Stomach (tissue), 19 donors: ENCODE measurements at places on chromosomes 6 and 20.

- peak; percentile 56 for DNase-seq
Observed at GRCh38 chr20:35344354-35344837, 52.2 kb upstream of the FAM83C start.

DNA sequence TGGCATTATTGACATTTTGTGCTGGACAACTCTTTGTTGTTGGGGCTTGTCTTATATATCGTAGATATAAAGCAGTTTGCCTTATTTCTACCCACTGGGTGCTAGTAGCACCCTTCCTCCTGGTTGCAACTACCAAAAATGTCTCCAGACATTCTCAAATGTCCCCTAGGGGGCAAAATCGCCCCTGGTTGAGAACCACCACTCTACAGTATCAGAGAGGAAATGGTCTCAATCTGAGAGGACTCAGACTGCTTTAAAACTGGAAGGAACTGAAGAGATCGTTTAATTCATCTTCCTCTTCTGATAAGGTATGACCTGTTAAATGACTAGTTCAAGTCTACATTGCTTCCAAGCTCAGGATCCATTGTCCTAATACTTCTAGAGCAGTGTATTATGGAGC lies 14.9 kb downstream of the SH3BGRL2 start:
- no peak for DNase-seq

DNA sequence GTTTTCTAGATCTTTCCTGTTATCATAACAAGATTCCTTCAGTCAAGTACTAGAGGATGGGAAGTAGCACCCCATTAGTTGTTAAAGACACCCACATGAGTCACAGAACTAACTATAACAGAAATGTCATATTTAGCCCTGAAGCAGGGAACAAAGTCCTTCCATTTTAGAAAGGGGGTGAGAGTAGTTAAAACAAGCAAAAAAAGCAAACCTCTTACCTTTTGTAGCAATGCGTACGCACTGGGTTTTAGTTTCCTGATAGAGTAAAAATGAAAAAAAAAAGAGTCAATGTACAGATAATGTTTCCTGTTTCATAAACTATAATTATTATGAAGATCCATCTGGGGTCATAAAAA lies 163.7 kb upstream of the THEMIS start:
- DNase-seq: no peak

DNA sequence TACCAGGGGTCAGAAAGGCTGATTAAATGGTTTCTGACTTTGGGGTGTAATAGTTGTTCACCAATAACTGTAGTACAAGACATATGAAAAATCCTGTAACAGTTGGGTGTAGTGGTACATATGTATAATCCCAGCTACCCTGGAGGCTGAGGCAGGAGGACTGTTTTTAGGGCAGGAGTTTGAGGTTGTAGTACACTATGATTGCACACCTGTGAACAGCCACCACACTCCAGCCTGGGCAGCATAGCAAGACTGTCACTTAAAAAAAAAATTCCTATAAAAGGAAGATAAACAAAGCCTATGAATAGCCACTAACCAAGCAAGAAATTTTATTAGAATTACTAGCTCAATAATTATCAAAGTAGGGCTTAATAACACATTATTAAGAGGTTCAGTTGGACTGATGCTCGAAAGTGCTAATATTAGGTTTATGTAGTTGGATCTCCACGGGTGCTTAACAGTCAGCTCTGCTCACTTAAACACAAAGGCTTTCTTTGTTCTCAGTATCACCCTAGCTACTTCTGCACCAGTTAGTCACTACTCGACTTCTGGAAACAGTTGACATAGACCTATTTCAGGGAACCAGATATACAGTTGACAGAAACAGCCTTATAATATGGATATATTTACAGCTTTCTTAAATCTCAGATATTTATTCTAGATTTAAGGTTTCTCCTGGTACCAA lies 113.0 kb downstream of the MTFR2 start:
- DNase-seq: no peak

DNA sequence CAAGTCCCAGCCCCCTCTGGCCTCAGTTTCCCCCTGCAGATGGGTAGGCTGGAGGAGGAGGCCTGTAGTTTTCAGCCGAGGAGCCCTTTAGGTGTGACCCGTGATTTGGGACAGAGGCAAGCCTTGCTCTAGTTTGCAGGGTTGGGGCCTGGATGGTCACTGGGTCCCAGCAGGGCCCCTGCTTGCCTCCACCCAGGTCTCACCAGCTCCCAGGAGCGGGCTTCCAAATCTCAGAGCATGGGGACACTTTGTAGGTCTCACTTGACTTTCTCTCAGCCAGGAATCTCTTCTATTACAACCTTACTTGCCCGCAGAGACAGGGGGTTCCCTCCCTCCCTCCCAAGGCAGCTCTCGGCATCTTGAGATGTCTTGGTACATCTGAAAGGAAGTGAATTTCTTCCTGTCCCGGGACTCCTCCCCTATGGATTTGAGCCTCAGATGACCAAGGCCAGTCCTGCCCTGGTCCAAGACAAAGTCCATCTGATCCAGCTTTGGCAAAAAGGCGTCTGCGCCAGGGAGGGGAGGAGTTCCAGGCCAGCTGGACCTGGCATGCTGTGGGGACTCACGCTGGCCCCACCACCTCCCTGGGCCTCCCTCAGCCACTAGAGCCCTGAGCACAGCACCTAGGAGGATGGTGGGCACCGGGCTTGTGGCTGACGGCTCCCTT lies 47.4 kb downstream of the SRC start:
- DNase-seq: peak; percentile 17

DNA sequence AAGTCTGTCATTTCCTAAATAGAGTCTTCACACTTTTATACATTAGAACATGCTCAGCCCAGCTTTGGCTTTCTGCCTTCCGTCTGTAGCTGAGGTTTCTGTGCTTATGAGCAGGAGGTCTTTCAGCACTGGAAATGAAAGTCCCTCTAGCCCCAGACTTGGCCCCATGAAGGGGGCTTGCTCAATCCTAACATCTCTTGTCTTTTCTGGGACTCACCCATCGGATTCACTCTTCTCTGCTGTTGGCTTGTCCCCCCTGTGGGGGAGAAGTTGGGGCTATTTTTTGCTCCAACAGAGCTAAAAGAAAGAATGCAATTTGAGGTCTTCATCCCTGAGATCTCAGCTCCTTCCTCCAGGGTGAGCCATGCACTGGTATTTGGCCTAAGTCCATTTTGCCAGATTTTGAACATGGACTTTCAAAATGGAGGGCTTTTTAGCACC lies 177.7 kb downstream of the MRPL14 start:
- DNase-seq: no peak

DNA sequence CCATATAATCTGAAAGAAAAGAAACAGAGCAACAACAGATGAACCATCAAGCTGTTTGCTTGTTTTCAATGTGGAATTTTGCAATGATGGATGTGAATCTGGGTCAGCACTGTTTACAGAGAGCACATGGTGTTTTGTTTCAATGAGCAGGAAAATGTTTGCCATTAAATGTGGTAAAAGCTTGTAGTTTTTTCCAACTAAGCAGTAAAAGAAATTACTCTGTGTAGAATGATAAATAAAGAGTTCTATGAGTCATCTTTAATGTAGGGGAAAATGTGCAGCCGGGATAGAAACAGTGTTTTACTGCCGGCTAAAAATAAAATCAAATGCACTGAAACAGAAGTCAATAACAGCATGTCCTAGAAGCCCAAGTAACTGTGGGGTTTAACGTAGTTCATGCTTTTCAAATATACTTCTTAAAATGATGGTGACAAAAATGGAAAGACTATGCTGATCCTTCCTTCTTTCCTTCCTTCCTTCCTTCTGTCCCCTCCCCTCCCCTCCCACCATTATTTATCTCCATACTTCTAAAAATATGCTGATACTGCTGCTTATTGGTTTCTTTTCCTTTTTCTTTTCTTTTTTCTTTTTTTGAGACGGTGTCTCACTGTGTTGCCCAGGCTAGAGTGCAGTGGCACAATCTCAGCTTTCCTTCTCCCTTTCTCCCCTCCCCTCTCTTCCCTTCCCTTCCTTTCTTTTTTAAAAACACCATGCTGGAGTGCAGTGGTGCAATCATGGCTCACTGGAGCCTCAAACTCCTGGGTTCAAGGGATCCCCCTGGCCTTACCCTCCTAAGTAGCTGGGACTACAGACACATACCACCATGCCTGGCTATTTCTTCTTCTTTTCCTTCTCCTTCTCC lies 6.3 kb upstream of the NAA20 start:
- no peak for DNase-seq

GRCh38 chr6:157305670-157306653 lies 17.4 kb downstream of the TMEM242 start:
- DNase-seq: no peak

DNA sequence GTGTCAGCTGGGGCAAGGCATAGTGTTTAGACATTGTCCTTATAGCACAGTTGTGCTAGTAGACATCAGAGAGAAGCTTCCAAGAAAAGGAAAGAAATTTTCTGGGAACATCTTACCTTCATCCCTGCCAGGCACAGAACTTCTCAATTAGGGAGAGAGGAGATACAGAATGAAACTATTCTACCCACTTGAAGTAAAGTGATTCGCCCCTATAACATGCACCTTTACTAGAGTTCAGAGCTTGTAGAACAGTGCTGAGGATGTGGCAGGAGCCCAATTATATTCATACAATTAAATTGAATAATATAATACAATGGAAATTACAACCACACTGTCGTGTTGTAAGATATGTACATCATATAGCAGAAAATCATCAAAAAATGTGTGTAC lies 1063.9 kb upstream of the CITED2 start:
- DNase-seq: no peak

GRCh38 chr6:71383901-71384489 lies 95.4 kb downstream of the OGFRL1 start:
- no peak for DNase-seq

DNA sequence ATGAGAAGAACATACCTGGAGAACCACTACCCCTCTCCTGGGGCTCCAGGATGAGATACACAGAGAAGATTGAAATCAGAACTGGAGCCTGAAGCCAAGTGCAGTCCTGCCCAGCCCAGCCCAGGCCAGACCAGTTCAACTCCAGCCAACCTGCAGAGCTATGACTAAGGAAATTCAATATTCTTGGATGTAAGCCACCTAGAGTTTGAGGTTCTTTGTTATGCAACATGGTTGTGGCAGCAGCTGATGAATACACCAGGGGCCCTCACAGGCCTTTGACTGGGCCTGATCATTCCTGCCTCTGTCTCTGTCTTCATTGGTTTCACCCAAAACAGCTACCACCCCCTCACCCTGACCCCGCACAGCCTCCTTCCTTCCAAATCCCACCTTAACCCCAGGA lies 167.8 kb downstream of the LRFN2 start:
- DNase-seq: no peak

GRCh38 chr6:11272491-11273192 lies 40.2 kb upstream of the NEDD9 start:
- DNase-seq: peak; percentile 41

DNA sequence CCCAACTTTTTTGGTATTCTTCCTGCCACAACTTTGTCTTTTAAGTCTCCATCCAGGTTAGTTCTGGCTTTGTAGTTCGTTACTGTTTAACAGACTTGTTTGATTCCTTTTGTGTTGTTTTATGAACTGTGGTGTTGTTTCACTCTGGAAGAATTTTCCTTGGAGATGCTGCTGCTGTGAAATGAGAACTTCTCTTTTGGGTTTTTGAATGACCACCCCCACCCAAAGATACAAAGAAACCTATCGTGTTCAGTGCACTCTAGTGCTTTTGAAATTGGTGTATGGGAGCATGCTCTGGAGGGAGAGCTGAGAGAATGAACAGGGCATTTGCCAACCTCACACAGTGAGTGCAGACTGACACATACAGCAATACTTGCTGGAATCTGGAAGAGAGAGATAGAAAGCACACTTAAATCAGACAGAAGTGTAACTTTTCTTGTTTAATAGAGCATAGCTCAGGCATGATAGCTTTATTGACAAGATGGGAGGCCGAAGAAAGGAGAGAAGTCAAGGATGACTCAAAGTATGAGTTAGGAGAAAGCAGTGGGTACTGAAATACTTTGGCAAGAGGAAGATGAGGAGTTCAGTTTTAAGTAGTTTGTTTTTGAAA lies 293.1 kb downstream of the SOX4 start:
- no peak for DNase-seq

DNA sequence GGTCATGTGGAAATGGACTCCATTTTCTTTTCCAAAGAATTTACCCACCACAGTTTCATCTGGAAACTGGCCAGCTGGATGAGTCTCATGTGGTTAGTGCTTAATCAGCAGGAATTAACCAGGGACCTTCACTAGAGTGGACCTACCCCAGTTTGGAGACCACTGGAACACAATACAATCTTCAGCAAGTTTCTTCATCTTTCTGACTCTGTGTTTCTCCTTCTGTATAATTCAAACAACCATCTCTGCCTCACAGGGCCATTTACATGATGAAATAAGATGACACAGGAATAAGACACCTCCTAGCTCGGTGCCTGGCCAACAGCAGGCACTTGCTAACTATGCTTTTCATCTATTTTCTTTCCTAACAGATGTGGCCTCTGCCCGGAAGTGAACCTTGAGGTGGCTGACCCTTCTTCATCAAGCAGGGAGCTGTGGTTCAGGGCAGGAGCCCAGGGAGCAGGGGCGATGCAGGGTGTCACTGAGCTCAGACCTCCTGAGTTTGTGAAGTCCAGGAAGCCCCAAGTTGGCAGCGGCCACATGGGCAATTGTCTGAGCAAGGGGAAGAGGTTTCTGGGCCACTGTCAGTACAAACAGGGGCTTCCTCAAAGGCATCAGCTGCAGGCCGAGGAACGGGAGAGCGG lies 98.8 kb downstream of the SOD2 start:
- no peak for DNase-seq

GRCh38 chr6:150033207-150033771 lies 8.0 kb upstream of the RAET1L start:
- DNase-seq: no peak

DNA sequence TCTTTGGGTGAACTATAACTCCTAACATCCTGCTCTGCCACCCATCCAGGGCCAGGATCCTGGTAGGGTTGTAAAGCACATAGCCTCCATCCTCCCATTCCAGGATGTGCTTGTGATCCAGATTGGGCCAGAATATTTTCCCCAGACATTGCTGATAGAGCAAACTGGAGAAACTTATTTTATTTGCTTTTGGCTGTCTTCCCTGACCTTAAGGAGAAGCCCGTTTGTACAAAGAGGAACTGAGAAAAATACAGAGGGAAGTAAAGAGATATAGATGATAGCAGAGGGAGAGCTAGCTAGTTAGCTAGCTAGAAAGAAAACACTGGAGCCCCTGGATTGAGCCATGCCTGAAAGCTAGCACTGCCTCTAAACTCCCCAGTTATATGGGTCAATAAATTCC lies 9.0 kb upstream of the HDAC2 start:
- no peak for DNase-seq

- no peak for DNase-seq
Observed at GRCh38 chr6:107729098-107729497, 95.0 kb downstream of the SCML4 start.
